ENCODE measurements at places on chromosomes 3 and 15.

- DNase-seq = peak; percentile 34
These were observed 15.1 kb downstream of the TBC1D21 start for GRCh38 chr15:73888224-73889041.

- no peak for DNase-seq
These were observed 53.4 kb upstream of the PRICKLE2 start for GRCh38 chr3:64278625-64279024.

DNA sequence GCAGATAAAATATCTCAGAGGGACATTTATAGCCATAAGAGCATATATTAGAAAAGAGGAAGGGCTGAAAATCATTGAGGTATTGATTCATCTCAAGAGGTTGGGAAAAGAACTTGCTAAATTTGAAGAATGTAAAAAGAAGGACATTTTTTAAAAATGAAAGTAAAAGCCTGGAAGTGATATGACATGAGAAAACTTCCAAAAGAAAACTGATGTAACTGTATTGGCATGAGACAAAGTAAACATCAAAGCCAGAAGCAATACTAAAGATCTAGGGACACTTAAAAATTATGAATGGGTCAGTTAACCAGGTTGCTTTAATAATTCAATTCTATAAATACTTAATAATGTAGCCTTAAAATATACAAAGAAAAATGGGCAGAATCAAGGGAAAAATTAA is 31.9 kb downstream of the CEP63 start:
- DNase-seq = no peak

DNA sequence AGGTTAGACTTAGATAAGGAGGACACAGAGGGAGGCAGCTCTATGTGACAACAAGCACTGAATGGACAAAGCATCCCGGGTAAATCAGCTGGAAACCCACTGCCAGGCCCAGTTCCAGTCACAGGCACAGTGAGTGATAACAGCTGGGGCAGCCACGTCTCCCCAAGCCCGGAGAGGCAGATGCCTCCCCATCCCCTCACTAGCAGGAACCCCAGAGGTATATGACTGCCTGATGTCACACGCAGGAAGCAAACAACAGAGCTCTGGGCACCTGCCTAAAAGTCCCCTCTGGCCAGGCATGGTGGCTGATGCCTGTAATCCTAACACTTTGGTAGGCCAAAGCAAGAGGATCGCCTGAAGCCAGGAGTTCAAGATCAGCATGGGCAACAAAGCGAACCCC is 18.2 kb downstream of the C15orf62 start:
- DNase-seq = no peak

DNA sequence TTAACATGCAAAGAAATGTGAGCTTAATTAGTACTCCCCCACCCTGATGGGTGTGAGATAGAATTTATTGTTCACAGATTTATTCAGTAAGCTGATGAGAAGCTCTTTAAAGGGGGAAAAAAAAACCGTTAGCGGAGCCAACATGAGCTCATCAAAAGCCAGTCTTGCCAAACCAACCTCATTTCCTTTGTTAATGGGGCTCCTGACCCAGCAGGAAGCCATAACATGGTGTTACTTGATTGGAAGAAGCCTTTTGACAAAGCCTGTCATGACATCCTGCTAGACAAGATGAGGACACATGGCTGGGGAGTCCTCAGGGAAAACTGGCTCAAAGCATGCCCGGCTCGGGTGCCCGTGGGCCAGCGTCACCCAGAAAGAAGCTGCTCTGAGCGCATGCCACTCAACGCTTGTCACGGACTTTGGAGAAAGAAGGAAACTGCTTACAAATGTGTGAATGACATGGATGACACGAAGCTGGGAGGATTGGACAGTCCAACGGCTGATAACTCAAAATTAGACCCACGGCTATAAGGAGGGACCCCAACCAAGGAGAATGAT is 64.6 kb downstream of the SLCO2A1 start:
- no peak for DNase-seq

GRCh38 chr3:105170423-105170822 is 196.3 kb upstream of the ALCAM start:
- no peak for DNase-seq

GRCh38 chr3:7610634-7611033 is 749.7 kb downstream of the GRM7 start:
- no peak for DNase-seq

GRCh38 chr3:66320390-66320789 is 99.6 kb downstream of the SLC25A26 start:
- no peak for DNase-seq

DNA sequence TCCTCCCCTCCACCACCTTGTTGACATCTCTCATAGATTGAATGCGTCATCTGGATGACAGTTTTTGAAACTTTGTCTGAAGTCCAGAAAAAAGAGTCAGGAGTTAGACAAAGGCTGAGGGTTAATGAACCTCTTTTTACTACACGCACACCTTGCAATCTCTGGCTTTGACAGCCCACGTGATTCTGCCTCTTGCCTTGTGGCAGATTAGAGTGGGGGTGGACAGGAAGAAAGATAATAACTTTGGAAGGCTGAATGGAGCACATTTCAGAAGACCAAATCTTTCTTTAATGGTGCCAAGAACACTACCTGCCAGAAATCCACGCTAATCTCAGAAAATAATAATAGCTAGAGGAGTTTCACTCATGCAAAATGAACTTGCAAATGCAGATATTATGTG is 327.9 kb upstream of the TRIM42 start:
- DNase-seq = no peak

- no peak for DNase-seq
These were observed 659.0 kb downstream of the NTRK3 start for GRCh38 chr15:87597346-87598052.

DNA sequence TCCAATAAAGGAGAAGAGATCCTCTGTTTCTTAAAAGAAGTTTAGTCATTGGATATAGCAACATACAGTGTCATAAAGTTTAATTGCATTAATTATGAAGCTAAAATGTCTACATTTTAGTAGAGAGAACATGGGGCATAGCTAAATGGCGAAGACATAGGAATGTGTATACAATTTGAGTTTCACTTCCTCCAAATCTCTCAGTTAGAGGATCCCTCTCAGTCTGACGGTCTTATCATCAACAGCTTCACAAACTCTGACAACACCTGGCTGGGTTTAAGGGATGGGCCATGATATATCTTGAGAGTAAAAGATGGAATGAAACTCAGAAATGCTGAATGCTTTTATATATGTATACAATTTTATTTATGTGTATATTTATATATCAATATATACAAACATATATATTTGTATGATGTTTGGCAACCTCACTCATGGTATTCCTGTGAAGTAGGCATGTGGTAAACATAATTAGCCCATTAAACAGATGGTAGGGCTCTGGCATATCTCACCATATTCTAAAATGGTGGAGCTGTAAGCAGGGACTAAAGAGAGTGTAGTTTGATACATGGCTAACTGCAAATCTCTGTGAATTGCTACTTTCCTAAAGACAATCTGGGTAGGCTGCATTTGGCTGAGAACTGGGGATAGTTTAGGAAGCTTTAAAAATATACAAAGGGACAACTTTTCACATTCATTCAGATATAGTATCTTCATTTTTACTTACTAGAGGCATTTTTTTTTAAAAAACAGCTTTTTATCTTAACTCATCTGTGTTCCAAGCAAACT is 111.6 kb downstream of the TIGIT start:
- DNase-seq = no peak

DNA sequence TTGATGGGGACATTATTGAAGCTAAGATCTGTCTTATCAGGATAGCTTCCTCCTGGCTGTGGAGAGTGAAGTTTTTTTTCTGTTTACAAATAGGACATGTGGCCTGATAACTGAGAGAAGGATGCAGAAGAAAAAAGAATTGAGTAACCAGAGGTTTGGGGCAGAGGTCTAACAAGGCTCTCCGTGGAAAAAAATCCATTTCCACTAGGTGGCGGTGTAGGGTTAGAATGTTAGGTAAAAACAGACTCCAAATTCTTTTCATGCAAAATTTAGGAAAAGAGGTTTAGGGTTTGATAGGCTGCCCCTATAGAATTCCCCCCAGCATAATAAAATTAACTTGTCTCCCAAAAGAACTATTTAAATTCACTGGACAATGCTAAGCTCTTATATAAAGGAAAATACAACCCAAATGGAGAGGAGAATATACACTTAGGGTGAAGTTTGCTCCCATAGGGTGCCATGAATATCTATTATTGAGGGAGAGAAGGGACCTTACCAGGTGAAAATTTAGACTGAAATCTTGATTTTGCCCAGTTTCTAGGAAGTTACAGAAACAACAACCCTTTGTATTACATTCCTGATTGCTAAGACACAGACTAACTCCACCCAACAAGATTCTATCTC is 1560.4 kb downstream of the OTOL1 start:
- DNase-seq = no peak

GRCh38 chr3:136901391-136901790 is 39.4 kb downstream of the NCK1 start:
- no peak for DNase-seq

DNA sequence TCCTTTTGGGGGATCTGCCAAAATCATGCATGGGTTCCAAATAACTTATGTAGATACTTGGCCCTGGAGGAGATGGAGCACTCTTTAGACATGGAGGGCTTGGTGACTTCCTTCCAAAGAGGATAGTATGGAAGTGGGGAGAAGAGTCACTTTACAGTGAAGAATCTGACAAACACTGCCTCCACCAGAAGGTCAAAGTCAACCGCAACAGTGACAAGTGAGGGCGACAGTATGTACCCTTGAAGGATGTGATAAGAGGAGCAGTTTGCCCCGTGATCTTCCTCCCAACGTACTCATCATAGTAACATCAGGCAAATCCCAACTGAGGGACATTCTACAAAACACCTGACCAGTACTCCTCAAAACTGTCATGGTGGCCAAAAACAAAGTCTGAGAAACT is 62.0 kb downstream of the LMCD1 start:
- DNase-seq = no peak

DNA sequence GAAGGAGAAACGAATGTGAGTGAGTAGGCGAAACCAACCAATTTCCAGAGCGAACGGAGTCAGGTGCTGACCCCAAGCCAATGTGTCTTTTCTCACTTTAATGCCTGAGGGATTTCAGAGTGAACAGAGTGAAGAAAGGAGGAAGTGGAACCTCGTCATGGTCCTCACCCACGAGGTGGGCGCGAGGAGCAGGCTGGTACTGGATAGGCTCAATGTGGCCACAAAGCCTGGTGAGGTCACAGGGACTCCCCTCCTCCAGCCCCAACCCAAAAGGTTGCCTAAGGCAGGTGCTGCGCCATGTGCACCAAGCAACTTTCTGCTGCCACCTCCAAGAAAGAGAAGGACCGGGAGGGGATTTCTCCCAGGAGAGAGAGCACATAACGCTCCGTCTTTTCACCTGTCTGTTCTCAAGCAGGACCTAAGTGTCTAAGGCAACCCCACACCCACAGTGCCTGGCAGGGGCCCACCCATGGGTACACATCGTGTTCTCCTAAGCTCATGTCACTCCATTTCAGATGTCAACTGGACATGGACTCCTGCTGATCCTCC is 3.8 kb downstream of the NRROS start:
- DNase-seq = peak; percentile 78

GRCh38 chr3:195154111-195154791 is 116.7 kb downstream of the XXYLT1 start:
- no peak for DNase-seq

- DNase-seq = no peak
These were observed 34.6 kb downstream of the PDCD10 start for GRCh38 chr3:167700046-167700445.

- DNase-seq = no peak
These were observed 759.6 kb downstream of the SQOR start for GRCh38 chr15:46394463-46394862.

GRCh38 chr3:112606098-112606497 is 34.8 kb downstream of the CCDC80 start:
- no peak for DNase-seq

GRCh38 chr3:32577174-32577573 is 6.5 kb upstream of the DYNC1LI1 start:
- no peak for DNase-seq

GRCh38 chr3:190912736-190913135 is 50.2 kb upstream of the GMNC start:
- DNase-seq = no peak

GRCh38 chr15:28185148-28185895 is 86.2 kb upstream of the OCA2 start:
- DNase-seq = no peak

GRCh38 chr3:141682007-141682406 is 56.1 kb upstream of the RNF7 start:
- DNase-seq = no peak

DNA sequence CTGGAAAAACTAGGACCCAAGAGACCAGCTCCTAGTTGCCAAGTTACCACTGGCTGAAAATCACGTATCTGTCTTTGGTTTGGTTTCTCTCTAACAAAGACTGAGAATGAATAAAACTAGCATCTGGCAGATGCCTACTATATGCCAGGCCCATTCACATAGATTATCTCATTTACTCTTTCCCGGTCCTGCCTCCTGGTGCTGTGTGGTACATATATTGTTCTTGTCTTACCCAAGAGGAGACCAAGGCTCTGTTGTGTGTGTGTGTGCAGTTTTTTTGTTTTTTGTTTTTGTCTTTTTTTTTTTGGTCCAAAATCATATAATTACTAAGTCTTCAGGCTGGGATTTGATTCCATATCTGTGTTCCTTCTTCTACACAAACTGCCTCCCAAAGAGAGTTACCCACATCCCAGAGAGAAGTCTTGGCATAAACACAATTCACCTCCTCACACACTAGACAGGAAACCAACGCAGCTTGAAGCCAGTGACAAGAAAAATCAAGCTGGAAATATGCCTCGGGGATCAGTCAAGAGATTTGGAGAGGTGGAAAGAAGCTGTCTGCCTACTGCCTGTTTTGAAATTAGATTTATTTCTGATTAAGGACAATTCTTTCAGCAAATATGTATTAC is 891 bp downstream of the AHSG start:
- no peak for DNase-seq
